ENCODE measurements at places on chromosomes 1 and 21. TPM values are rescaled to one million over a fixed set of nuclear protein-coding genes. Genes with fewer than 3 reads are reported as not detected.

Gene LDLRAD2
- 0.52 TPM for total RNA-seq

Gene AMY1C
- total RNA-seq = not detected

Gene FAM72C
- total RNA-seq = not detected

Gene TAS1R3
- 1.6 TPM for total RNA-seq

Gene OR2L2
- total RNA-seq = not detected

Gene CLCN6
- 3.7 TPM for total RNA-seq

Gene FAM131C
- total RNA-seq = not detected

Gene SH3BGR
- 58.5 TPM for total RNA-seq

Gene AIDA
- 34.4 TPM for total RNA-seq

Gene TNNT2
- total RNA-seq = 89.2 TPM

Gene ECM1
- total RNA-seq = 0.52 TPM

Gene CA6
- total RNA-seq = not detected

Gene C1orf146
- total RNA-seq = not detected

Gene SEMA6C
- total RNA-seq = 15.7 TPM

Measured in skeletal muscle tissue (tissue), 5 donors.